Transverse colon (tissue), 4 donors: ENCODE measurements at places on chromosomes 13 and 19. TPM values are rescaled to one million over a fixed set of nuclear protein-coding genes. Genes with fewer than 3 reads are reported as not detected.
A peak's percentile ranks its signal among the peaks of the same experiment; 100 is the strongest.

- H3K4me3 ChIP-seq, result no peak overlapping the region
- no peaks in the 10 kb centered on the region for H3K4me1 ChIP-seq
- peak; percentile 43 for DNase-seq
- H3K27ac ChIP-seq, result peak overlapping the region; percentile 3
Observed at GRCh38 chr13:106083620-106084350, 451.7 kb downstream of the EFNB2 start.

DNA sequence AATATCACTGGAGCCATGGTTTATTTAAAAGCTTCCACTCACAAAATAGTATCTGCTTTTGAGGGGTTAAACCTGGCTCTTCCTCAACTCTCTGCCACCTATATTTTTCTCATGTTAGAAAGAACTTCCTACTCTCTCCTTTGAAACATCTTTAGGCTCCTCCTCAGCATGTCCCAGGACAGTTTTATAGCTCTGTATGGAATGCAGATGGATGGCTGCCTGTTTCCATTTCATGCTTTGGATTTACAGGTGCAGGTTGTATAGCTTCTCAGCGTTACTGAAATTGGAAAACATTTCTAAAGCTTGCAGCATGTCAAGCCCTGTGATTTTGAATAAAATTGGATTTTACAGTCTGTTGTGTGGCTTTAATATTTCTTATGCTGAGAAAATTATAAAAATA lies 314.0 kb downstream of the NDFIP2 start:
- no peaks in the 10 kb centered on the region for H3K36me3 ChIP-seq
- no peak for DNase-seq
- H3K4me1 ChIP-seq, result no peaks in the 10 kb centered on the region
- no peaks in the 10 kb centered on the region for H3K27me3 ChIP-seq
- H3K27ac ChIP-seq, result no peak overlapping the region

- peak overlapping the region; percentile 39 for H3K27ac ChIP-seq
- no peaks in the 10 kb centered on the region for H3K27me3 ChIP-seq
- no peak overlapping the region for H3K4me3 ChIP-seq
- no peaks in the 10 kb centered on the region for H3K4me1 ChIP-seq
Observed at GRCh38 chr19:16892868-16893685, 4.3 kb downstream of the F2RL3 start.

SSC5D gene
- 3.5 TPM for total RNA-seq

GRCh38 chr13:110648146-110648819 lies 32.9 kb downstream of the NAXD start:
- H3K4me3 ChIP-seq, result no peak overlapping the region
- peaks cover 8% of the 10 kb centered on the region for H3K36me3 ChIP-seq
- no peak overlapping the region for H3K27ac ChIP-seq

GRCh38 chr13:94753327-94753726 lies 41.0 kb upstream of the SOX21 start:
- H3K27ac ChIP-seq, result no peak overlapping the region
- no peak overlapping the region for H3K4me3 ChIP-seq
- H3K27me3 ChIP-seq, result no peaks in the 10 kb centered on the region
- no peak for DNase-seq
- no peaks in the 10 kb centered on the region for H3K4me1 ChIP-seq

MBD3L3 gene
- total RNA-seq, result not detected

GRCh38 chr13:107807306-107808073 lies 407.8 kb downstream of the LIG4 start:
- no peak overlapping the region for H3K4me3 ChIP-seq
- DNase-seq, result no peak
- H3K36me3 ChIP-seq, result no peaks in the 10 kb centered on the region
- no peaks in the 10 kb centered on the region for H3K4me1 ChIP-seq

DNA sequence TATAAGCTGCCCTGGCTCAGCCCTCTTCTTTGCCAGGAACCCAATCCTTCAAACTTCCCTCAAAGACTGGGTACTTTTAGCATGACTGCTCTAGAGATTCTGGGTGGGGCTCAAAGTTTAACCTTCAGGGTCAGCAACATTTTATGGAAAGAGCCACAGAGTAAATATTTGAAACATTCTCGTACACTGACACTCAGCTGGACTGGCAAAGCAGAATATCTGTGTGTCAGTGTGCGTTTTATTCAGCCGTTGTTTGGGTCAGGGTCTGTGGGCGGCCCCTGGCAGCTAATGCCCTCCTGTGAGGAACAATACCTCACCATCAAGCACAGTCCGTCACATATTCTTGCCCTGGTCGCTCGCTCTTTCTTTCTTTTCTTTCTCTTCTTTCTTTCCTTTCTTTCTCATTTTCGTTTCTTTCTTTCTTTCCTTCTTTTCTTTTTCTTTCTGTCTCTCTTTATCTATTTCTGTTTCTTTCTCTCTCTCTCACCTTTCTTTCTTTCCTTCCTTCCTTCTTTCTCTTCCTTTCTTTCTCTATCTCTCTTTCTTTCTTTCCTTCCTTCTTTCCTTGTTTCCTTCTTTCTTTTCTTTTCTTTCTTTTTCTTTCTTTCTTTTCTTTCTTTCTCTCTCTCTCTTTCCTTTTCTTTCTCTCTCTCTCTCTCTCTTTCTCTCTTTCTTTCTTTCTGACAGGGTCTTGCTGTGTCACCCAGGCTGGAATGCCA lies 10.7 kb downstream of the DPRX start:
- no peaks in the 10 kb centered on the region for H3K4me1 ChIP-seq
- no peak overlapping the region for H3K27ac ChIP-seq
- H3K4me3 ChIP-seq, result no peak overlapping the region
- no peaks in the 10 kb centered on the region for H3K27me3 ChIP-seq
- H3K36me3 ChIP-seq, result no peaks in the 10 kb centered on the region
